Stimulated activated CD4-positive, alpha-beta T cell treated with anti-CD3 and anti-CD28 coated beads, Interleukin-4, amount 100 ng/mL, for 4 hours (primary cell): ENCODE measurements at places on chromosomes 3 and 15.

- DNase-seq, result no peak
Observed at GRCh38 chr3:57127891-57128518, 37.1 kb downstream of the IL17RD start.

- no peak for DNase-seq
Observed at GRCh38 chr3:187694801-187695200, 7.6 kb downstream of the RTP2 start.

- no peak for DNase-seq
Observed at GRCh38 chr15:95669146-95669922, 661.2 kb upstream of the NR2F2 start.

- DNase-seq, result no peak
Observed at GRCh38 chr3:77262361-77262760, 222.5 kb downstream of the ROBO2 start.

DNA sequence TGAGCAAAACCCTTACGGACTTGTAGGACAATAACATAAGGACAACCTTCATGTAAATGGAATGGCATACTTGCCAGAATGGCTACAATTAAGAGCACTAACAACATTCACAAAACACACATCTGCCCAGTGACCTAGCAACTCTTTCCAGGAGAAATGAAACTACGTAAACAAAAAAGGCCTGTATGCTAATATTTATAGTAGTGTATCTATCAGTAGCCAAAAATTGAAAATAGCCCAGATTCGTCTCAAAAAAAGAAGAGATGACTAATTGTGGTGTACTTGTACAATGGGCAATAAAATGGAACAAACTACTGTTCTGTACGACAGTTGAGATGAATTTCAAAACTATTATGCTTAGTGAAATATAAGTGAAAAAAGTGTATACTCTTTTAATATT is 38.4 kb downstream of the CMC1 start:
- no peak for DNase-seq

DNA sequence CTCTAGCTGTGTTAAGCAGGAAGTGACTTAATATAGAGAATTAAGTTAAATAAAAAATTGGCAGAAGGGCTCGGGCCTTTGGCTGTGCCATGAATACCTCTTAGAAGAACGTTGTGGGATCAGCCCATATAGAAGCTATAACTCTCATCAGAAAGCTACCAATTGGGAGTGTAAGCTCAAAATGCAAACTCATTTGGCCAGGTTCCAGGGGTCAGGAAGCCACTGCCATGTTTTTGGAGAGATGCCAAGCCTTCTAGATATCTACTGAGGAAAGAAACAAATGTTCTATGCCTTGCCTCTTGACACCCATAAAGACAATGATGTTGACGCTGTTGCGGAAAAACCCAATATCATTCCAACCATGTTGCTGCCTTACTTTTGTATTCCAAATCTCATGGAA is 475.2 kb upstream of the TGFBR2 start:
- DNase-seq, result no peak

DNA sequence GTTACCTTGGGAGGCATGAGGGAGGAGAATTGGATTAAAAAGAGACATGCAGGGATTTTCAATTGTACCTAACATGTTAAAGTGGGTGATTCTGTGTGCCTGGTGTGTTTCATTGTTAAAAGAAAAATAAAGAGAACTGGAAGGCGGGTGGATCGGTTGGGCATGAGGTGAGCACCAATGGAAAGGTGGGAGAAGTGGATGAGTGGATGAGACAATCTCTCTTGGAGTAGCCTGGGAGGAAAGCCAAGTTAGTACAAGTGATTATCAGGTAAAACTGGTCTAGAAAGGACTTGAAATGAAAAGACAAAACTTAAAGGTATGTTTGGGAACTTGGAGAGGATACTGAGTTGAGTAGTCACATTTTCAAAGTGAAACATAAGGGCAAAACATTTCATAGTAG is 12.1 kb downstream of the VEPH1 start:
- no peak for DNase-seq

- no peak for DNase-seq
Observed at GRCh38 chr3:28240441-28240840, 978 bp upstream of the CMC1 start.
